ENCODE measurements at places on chromosomes 7 and 10. TPM values are rescaled to one million over a fixed set of nuclear protein-coding genes. Genes with fewer than 3 reads are reported as not detected.

The CUL2 gene
- polyA plus RNA-seq = 54.3 TPM

The TUBB8 gene
- not detected for polyA plus RNA-seq

The CCL24 gene
- not detected for polyA plus RNA-seq

The ACSL5 gene
- polyA plus RNA-seq = not detected

The ASAH2B gene
- polyA plus RNA-seq = 8.2 TPM

The SPDYE18 gene
- polyA plus RNA-seq = not detected

The INSYN2A gene
- 0.60 TPM for polyA plus RNA-seq

The ATG9B gene
- polyA plus RNA-seq = 2.2 TPM

The ANKRD30A gene
- polyA plus RNA-seq = not detected

The COL28A1 gene
- polyA plus RNA-seq = not detected

The KLLN gene
- 0.99 TPM for polyA plus RNA-seq

The GRID1 gene
- polyA plus RNA-seq = 3.9 TPM

The TSPAN15 gene
- 0.23 TPM for polyA plus RNA-seq

The NUTM2E gene
- not detected for polyA plus RNA-seq

The DOCK1 gene
- polyA plus RNA-seq = 4.6 TPM
